Mesenteric fat pad (tissue), 1 donor: ENCODE measurements at places on chromosomes 13 and 19. TPM values are rescaled to one million over a fixed set of nuclear protein-coding genes. Genes with fewer than 3 reads are reported as not detected.

DNA sequence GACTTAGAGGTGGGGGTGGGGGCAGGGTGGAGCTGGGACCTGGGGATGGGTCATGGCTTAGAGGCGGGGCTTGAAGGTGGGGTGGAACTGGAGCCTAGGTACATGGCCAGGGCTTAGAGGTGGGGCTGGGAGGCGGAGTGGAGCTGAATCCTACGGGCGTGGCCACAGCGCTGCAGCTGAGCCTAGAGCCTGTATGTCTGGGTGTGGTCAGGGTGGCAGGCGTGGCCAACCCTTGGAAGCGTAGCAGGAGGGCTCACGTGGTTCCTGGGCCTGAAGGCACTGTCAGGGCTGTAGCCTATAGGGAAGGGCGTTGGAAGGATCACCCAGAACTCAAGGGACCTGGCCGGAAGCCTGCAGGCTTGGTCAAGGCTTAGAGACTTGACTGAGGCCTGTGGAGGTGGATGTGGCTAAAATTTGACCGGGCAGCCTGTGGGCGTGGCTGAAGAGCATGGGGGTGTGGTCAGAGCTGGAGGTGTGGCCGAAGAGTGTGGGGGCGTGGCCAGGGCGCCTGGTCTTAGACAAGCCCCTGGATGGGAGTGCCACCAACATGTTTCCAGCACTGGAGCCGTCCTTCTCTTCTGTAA, 24.3 kb downstream of the COLGALT1 start:
- DNase-seq, result no peak

- no peak for DNase-seq
These were observed 85.8 kb upstream of the UBL3 start for GRCh38 chr13:29936051-29936813.

GRCh38 chr19:53196777-53197396, 3.7 kb upstream of the ZNF665 start:
- peak; percentile 99 for DNase-seq

Gene CYP2F1
- total RNA-seq, result not detected

DNA sequence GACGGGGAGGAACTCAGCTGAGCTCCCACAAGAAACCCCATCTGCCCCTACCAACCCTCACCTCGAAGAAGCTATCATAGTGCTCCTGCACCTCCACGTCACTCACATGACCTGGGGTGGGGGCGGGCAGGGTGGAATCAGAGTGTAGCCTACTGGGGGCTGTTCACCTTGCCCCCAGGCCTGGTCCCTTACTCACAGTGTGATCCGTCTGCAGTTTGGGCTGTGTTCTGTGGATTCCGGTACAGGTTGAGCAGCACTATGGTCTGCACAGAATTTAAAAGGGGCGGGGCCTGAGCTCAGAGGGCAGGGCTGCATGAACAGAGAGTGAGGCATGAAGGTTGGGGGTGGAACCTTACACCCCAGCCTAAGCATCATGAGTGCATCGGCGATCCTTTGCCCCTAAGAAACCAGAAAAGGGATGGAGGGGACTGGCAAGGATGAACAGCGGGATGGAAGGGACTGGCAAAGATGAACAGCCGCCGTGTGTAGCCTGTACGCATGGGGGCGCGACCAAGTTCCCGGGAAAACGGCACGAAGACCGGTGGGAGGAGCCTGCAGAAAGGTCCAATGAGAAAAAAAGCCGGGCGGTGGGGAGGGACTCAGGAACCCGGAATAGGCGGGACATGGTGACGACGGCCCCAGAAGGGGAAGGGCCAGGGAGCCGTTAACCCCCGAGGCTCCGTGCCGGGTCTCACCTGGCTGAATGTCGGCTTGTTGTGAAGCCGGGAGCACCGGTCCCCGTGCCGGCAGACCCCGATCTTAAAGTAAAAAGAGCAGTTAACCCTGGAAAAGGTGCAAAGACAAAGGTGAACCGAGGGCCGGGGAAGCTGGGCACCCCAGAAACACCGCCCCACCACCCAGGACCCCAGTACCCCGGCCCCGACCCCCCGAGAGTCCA, 539 bp downstream of the U2AF1L4 start:
- peak; percentile 96 for DNase-seq

DNA sequence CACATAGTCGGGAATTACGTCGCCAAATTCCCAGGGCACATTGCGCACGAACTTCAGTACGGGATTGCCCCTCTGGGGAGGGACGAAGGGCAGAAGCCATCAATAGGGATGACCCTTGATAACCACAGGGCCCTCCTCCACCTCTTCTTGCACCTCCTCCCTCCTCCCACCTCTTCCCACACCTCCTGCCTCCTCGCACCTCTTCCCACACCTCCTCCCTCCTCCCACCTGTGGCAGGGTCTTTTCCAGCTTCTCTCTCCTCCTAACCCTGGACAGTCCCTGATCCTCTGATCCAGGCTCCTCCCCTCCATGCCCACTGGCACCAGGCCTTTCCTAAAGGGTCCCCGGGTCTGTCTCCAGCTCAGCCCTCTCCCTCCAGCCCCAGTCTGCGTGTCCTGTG, 3.4 kb downstream of the ERCC1 start:
- DNase-seq, result no peak

Gene CCDC8
- total RNA-seq, result 2.9 TPM

DNA sequence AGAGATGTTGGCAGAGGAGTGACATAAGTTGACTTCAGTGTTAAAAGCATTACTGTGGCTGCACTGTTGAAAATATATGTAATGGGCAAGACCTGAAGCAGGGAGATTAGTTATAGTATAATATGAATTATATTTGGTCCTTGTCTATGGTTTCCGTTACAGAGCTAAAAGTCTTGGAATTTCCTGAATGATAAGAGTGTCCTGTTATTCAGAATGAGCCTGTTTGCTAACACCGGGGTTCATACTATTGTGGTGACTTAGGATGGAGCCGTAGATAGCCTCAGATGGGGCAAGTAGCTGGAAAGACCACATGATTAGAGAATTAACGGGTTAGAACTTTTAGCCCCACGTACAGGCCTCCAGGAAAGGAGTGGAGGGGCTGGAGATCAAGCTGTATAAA, 5.7 kb downstream of the USPL1 start:
- no peak for DNase-seq

- DNase-seq, result no peak
These were observed 9.8 kb upstream of the LIN7B start for GRCh38 chr19:49104229-49104864.

- no peak for DNase-seq
These were observed 54.5 kb downstream of the KL start for GRCh38 chr13:33070713-33071112.

Gene MPV17L2
- total RNA-seq, result 10.7 TPM

- no peak for DNase-seq
These were observed 58.8 kb upstream of the C1QTNF9B start for GRCh38 chr13:23956106-23956505.

Gene ZNF260
- 7.2 TPM for total RNA-seq

Gene GNA15
- 15.4 TPM for total RNA-seq

Gene MUC16
- 0.90 TPM for total RNA-seq

DNA sequence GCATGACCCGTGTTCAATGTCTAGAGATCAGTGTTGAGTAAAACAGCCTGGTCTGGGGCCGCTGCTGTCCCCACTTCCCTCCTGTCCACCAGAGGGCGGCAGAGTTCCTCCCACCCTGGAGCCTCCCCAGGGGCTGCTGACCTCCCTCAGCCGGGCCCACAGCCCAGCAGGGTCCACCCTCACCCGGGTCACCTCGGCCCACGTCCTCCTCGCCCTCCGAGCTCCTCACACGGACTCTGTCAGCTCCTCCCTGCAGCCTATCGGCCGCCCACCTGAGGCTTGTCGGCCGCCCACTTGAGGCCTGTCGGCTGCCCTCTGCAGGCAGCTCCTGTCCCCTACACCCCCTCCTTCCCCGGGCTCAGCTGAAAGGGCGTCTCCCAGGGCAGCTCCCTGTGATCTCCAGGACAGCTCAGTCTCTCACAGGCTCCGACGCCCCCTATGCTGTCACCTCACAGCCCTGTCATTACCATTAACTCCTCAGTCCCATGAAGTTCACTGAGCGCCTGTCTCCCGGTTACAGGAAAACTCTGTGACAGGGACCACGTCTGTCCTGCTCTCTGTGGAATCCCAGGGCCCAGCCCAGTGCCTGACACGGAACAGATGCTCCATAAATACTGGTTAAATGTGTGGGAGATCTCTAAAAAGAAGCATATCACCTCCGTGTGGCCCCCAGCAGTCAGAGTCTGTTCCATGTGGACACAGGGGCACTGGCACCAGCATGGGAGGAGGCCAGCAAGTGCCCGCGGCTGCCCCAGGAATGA, 1.5 kb upstream of the CEACAM5 start:
- peak; percentile 90 for DNase-seq

DNA sequence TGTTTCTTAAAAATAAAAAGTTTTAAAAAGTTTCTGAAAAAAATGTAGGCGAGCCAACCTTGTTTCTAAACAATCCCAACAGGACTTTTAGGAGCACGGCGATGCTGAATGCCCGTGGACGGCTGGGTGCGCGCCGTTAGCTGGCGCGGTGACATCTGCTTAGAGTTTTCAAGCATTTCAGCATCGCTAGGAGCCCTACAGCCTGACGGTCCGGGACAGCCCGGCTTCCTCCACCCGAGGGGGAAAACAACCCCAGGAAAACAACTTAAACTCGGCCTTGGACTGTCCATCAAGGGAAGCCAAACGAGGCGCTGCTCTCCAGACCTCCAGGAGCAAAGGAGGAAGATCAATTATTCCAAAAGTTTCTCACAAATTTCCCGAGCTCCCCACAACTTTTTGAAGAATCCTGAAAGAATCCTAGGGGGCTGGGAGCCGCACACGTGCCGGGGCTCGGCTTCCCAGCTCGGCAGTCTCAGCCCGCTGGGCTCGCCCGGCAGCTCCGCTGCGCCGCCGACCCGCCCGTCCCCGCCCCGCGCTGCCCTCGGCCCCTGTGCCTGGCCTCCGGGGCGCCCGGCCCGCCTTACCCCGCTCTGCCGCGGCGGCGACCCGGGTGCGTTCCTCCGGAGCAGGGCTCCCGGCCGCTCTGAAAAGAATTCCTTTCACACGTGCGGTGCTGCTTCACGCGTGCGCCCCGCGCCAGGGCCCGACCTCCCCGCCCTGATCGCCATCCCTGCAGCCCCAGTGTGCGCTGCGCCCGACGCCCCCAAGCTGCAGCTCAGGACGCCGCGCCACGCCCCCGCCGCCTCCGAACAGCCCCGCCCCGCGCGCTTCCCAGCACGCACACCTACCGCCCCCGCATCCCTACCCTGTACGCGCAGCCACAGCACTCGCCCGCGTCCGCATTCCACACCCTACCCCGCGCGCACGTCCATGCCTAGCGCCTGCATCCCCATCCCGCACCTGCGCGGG, at the start of gene GJA3:
Gene GJA3, minus strand, starts transcription at position 747 of the 969 bp plus-strand sequence. CDS start 17,764 bp downstream, outside the sequence.
- DNase-seq, result no peak

DNA sequence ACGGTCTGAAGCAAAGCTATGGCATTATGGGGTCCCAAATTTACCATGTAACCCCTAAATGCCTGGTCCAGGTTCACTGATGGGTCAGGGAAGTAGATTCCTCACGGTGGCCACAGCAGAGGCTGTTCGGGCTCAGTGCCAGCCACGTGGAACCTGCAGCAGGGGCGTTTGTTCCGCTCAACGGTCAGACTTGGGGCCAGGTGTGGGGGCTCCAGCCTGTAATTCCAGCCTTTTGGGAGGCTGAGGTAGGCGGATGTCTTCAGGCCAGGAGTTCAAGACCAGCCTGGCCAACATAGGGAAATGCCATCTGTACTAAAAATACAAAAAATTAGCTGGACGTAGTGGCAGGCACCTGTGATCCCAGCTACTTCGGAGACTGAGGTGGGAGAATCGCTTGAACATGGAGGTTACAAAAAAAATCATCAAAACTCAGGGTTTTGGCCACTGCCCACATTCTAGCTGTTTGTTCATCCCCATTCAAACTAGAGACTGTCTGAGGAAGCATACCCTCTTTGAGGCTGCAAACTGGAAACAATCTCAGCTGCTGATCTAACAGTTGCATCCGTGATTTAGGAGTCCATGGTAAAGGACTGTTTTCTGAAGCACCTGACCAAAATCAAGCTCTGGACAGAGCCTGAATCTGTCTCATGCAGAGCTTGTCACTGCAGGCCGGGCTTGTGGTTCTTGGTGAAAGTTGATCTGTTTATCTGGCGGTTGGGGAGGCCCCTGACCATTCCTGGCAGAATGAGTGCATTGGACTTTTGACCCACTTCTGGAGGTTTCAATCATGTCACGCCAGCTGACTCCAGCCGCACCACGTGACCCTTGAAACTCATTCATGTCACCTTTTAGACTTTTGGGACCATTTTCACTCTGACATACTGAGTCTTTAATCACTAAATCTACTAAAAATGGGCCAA, 30.2 kb upstream of the ZNF331 start:
- no peak for DNase-seq

Gene ZNF763
- total RNA-seq, result 0.87 TPM

DNA sequence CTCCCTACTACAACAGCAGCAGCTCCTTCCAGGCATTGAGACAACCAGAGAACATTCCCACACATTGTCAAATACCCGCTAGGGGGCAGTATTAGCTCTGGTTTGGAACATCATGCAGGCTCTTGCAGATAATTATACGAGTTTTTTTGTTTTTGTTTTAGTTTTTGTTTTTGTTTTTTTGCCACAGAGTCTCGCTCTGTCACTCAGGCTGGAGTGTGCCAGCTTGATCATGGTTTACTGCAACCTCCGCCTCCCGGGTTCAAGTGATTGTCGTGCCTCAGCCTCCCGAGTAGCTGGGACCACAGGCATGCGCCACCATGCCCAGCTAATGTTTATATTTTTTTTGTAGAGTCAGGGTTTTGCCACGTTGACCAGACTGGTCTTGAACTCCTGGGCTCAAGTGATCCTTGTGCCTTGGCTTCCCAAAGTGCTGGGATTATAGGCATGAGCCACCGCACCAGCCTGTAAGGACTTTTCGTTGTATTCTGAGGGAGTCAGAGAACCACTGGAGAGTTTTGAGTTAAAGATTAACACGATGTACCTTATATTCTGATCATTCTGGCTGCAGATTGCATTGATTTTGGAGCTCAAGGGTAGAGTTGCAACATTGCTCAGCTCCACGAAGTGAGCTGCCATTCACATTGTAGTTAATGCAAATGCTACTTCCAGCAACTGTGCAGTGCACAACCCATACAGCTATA, 41.7 kb upstream of the CEACAM20 start:
- no peak for DNase-seq

GRCh38 chr13:28651810-28652401, 7.0 kb upstream of the POMP start:
- no peak for DNase-seq

DNA sequence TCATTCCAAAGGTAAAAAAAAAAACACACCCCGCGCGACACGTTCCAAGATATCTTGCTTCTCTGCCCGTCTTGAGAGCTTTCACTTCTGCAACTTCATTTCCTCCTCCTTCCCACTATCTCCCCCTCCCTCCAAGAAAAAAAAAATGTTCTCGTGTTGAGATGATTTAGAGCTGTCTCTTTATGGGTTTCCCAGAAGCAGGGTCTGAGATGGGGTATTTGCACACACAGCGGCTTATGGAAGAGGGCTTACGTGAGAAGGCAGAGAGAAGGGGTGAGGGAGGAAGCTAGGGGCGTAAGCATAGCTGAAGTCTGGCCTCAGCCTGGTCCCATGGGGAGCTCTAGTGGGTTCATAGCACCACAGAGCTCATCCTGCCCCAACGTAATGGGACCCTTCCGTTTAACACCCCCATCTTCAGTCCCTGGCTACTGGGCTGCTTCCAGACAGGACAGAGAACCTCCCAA, 31.3 kb upstream of the USE1 start:
- DNase-seq, result no peak
